ENCODE measurements at places on chromosomes 1 and 21.

DNA sequence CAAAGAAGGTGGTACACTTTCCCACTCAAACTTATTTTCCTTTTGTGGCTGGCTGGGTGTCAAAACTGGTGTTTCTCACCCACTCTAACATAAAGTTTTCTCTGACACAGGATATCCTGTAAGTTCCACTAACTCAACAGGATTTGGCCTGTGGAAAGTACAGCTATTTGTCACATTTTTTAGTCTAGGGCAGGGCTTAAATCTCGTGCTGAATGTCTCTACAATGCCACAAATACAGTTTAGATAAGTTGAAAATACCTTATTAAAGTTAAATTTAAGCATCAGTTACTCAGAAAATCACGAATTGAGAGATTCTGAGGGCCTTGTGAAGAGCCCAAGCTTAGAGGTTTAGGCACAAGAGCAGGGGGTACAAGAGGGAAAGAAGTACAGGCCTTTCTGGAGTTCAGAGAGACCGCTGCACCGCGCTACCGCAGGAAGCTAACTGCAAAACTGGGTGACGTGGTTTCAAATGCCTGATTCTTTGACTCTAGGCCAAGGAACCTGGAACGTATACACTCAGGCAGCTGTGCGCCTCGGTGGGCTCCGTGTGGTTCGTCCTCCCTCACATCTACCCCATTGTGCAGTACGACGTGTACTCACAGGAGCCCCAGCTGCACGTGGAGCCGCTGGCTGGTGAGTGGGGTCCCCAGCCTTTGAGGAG is 23.4 kb upstream of the PWP2 start:
- H3K4me1 ChIP-seq = no peaks in the 10 kb centered on the region
- peak; percentile 70 for DNase-seq
- peaks cover 99% of the 10 kb centered on the region for H3K36me3 ChIP-seq

DNA sequence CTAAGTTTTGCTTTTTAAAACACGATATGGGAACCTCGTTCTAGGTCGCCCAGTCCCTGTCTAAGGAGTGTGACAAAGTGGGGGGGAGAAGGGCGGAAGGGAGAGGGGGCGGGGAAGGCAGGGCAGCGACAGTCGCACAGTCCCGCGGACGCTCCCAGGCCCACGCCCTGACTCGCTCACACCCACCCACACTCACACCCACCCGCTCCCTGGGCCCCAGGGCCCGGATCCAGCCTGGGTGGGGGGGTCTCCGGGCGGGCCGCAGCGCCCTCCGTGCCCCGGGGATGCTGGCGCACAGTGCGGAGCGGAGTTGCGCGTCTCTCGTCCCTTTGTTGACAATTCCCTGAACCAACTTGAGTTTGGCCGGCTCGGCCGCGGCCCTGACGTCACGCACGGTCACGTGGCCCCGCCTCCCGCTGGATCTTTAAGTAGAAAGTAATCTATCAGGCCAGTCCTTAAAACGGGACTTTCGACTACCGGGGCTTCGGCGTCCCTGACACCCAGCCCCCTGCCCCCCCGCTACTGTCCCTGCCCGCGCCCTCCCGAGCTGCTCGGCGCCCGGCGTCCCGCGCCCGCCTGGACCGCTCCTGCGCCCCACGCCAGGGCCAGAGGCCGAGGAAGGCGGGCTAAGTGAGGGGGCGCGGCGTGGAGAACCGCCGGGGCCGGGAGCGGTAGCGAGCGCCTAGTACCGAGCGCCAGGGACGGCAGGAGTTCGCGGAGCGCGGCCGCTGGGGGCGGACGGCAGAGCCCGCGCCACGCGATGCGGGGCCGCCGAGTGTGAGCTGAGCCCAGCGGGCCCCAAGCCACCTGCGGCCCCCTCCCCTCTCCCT is at the start of gene FOXD3:
Gene FOXD3 (plus strand): TSS at position 454 of the 830 bp plus-strand sequence. CDS start 492 bp downstream, outside the sequence.
- no peak within 1 kb of the TSS for H3K4me3 ChIP-seq
- H3K27ac ChIP-seq = no peak within 1 kb of the TSS
- no peaks in the 10 kb centered on the region for H3K4me1 ChIP-seq
- DNase-seq = no peak
- H3K36me3 ChIP-seq = no peaks in the 10 kb centered on the region

DNA sequence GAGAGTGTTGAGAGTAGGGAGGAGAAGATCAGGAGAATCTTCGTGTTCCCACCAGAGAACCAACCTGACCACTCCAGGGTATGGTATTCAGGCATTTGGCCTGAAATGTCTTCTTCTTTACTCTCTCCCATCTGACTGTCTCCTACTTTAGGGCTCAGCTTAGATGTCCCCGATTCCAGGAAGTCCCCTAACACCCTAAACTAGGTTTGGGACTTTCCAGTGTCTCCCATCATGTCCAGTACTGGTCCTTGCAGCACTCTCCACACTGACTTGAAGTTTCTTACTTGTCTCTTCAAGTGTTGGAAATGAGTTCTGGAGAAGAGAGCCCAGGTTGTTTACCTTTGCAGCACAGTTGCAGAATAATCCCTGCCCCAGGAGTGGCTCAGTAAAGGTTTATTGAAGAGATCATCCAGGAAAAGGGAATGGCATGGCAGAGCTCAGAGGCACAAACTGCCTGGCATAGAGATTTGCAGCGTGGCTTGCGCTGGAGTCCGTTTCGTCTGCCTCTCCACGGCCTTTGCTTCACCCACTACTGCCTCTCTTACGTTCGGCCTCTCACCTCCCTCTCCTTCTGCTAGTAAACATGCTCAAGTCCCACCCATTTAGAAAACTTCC is 6.2 kb upstream of the ELK4 start:
- H3K36me3 ChIP-seq = no peaks in the 10 kb centered on the region
- no peak for DNase-seq
- H3K27me3 ChIP-seq = peaks cover 35% of the 10 kb centered on the region
- no peak overlapping the region for H3K27ac ChIP-seq

- H3K36me3 ChIP-seq = no peaks in the 10 kb centered on the region
- H3K4me3 ChIP-seq = no peak overlapping the region
- H3K4me1 ChIP-seq = no peaks in the 10 kb centered on the region
- H3K27ac ChIP-seq = no peak overlapping the region
These were observed 197.6 kb upstream of the ADAMTS5 start for GRCh38 chr21:27164208-27165177.

DNA sequence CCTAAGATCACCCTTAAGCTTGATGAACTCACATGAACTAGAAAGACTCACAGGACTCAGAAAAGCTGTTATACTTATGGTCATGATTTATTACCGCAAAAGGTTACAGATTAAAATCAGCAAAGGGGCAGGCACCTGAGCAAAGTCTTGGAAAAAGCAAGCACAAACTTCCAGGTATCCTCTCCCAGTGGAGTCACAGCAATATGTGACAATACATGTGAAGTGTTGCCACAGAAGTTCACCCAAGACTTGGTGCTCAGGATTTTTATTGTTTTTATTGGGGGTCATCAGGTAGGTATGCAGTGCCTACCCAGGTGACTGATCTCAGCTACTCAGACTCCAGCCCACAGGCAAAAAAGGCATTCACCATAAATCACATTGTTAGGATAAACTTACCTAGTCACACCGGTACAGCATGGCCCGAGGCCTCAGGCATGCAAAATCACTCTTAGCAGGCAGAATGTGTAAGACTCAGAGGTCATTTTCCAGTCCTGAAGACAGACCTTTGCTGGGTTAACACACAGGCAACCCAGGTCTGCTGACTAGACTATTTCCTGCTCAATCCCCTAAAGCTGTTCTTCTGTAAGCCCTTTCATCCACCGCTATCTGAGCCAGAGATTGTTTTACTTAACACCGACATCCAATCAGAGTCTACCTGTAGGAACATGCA is 55.6 kb downstream of the SSX2IP start:
- H3K4me1 ChIP-seq = no peaks in the 10 kb centered on the region
- no peak for DNase-seq
- no peaks in the 10 kb centered on the region for H3K36me3 ChIP-seq
- H3K4me3 ChIP-seq = no peak overlapping the region

DNA sequence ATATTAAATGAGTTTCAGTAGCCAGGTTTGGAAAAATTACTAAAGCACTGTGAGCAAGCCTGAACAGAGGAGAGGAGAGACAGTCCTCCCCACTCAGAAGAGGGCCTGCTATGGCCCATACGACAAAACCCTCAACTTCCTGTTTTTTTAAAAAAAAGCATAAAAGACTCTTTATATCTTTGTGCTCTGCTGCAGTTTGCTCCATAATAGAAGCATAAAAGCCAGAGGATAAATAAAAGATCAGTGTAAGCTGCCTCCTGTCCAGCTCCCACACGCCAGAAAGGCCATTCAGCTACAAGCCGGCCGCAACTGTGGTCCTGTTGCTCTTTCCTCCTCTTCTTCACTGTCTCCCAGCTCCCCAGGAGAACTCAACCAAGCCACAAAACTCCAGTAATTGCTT is 37.8 kb downstream of the NID1 start:
- H3K27ac ChIP-seq = no peak overlapping the region
- no peak for DNase-seq
- no peaks in the 10 kb centered on the region for H3K36me3 ChIP-seq
- no peak overlapping the region for H3K4me3 ChIP-seq

- peaks cover 82% of the 10 kb centered on the region for H3K36me3 ChIP-seq
- H3K27ac ChIP-seq = no peak overlapping the region
- no peaks in the 10 kb centered on the region for H3K27me3 ChIP-seq
These were observed 5.1 kb downstream of the UBE2Q1 start for GRCh38 chr1:154553056-154554030.

GRCh38 chr1:205141236-205142101 is 19.7 kb upstream of the RBBP5 start:
- H3K27ac ChIP-seq = no peak overlapping the region
- no peak overlapping the region for H3K4me3 ChIP-seq
- peak; percentile 76 for DNase-seq
- no peaks in the 10 kb centered on the region for H3K36me3 ChIP-seq

DNA sequence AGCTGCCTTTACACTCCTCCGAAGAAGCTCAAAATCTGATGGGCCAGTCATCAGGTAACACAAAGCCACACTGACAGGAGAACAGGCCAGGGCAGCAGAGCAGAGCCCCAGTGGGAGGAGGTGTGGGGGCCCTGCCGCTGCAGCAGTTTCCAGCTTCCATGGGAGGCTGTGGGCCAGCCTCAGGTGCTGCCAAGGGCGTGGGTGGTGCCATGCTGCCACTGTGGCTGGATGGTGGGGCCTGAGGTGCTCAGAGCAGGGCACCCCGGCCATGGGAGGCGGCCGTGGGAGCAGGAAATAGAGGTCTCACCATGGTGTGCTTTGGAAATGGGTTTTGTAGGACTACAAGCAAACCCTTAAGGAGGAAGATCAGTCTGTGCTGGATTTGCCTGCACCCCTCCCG is 50.8 kb upstream of the COL6A1 start:
- H3K36me3 ChIP-seq = 0 out of 2 replicates have a peak, but pooled peaks cover 4% of the 10 kb centered on the region
- H3K27me3 ChIP-seq = no peaks in the 10 kb centered on the region
- no peak overlapping the region for H3K27ac ChIP-seq
- H3K4me3 ChIP-seq = no peak overlapping the region

DNA sequence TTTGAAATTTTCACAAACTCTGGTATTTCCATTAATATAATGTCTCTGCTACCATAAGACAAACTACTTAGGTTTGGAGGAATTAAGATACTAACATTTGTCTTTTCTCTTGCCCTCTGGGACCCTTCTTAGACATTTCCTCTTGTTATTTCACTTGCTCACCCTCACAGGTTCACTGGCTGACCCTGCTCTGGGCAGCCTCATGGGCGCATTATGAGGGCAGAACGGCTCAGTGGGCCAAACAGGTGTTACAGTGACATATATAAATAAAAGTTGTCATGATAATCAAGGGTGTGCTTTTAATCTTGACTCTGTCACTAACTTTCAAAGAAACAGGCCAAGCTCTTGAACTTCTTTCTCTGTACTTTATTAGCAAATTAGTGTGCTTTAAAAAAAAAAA is 46.5 kb downstream of the ZNHIT6 start:
- no peaks in the 10 kb centered on the region for H3K27me3 ChIP-seq
- H3K4me3 ChIP-seq = no peak overlapping the region
- H3K36me3 ChIP-seq = peaks cover 27% of the 10 kb centered on the region
- no peaks in the 10 kb centered on the region for H3K4me1 ChIP-seq
- no peak overlapping the region for H3K27ac ChIP-seq
- DNase-seq = no peak

DNA sequence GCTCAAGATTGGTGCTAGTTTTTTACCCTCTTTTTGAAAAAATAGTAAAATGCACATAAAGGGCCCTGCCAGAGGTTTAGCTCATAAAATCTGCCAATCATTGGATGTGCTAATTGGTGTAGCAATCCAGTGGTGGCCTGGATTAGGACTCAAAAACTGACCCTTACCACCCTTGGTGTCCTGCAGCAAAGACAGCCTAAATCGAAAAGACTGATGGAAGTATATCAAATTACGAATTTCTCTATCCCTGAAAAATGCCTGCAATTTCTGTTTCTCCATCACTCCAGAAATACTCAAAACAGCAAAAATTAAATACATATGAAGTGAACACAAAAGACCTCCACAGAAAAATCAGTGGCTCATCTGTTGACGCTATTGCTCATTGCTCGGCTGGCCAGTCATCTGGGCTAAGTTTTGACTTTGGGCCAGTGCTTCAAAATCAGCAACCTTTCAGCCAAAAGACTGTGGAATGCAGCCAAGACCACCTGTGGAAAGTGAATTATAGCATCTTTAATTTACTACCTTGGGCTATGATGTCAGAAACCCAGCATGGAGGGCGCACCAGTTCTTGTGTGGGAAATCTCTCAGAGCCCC is 30.0 kb downstream of the WLS start:
- H3K4me1 ChIP-seq = no peaks in the 10 kb centered on the region
- no peak for DNase-seq
- H3K4me3 ChIP-seq = no peak overlapping the region
- no peak overlapping the region for H3K27ac ChIP-seq

DNA sequence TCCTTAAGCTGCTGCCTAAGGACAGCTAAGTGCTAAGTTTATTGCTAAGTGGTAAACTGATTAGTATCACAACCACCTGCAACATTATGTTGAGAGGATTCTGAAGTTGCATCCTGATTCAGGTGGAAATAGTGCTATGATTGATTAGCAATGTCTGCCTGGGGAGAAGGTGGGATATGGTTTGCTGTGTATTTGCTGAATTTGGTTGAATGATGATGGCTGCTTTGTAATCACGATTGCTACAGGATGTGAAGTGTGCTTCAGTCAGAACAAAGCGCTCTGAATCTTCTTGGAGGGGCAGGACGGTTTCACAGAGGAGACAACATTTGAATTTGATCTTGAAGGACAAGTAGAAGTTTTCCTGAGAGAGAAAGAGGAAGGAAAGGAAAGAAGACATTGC is 226.0 kb downstream of the ST6GALNAC3 start:
- H3K4me3 ChIP-seq = no peak overlapping the region
- H3K4me1 ChIP-seq = no peaks in the 10 kb centered on the region
- H3K27me3 ChIP-seq = no peaks in the 10 kb centered on the region
- H3K27ac ChIP-seq = no peak overlapping the region
- no peak for DNase-seq
- H3K36me3 ChIP-seq = no peaks in the 10 kb centered on the region
